ENCODE measurements at places on chromosomes 16 and 17. TPM values are rescaled to one million over a fixed set of nuclear protein-coding genes. Genes with fewer than 3 reads are reported as not detected.
A peak's percentile ranks its signal among the peaks of the same experiment; 100 is the strongest.

- DNase-seq, result peak; percentile 77
Observed at GRCh38 chr17:73192206-73192893, 505 bp upstream of the COG1 start.

DNA sequence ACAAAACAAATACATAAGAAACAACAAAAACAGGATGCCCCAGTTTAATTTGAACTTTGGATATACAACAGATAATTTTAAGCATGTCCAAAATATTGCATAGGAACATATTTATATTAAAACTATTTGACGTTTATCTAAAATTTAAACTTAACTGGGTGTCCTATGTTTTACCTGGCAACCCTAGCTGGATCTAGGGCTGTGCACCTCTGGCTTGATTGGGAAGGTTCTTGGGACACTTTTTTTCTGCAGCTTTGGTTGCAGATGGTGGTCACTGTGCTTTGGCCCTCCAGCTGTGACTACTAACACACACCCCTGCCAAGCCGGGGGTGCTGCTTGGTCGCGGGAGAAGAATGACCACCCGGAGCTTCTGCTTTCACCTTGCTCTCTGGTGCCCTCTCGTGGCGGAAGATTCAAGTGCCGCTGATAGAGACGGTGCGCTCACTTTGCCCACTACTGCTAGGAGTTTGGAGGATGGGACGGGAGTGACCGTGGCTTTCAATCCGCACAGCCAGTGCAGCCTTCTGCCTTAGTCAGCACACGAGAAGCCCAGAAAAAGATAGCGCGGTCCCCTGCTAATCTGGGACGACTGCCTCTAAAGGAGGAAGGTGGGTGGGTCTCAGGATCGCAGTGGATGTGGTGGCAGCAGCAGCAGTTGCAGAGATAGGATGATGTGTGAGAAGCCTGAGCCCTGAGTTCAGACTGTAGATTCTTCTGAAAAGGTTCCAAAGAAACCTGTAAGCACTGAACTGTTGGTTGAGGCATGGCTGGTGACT lies 6.7 kb downstream of the SPACA3 start:
- DNase-seq, result peak; percentile 54

DNA sequence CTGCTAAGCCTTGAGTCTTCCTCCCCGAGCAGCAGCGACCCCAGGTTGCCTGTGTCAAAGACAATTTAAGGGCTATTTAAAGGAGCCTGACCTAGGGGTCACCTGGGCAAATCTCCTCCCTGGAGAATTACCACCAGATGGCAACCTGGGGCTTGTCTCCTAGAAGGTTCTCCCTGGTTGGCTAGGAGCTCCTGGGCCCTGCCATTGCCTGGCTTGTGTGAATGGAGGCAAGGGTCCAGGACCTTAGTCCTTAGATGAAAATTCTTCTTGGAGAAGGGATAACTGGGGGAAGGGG lies 51.3 kb upstream of the TAC4 start:
- DNase-seq, result no peak

Gene SULT1A2
- total RNA-seq, result 0.35 TPM

Data from H1 (cell line).